Stimulated activated CD8-positive, alpha-beta memory T cell treated with anti-CD3 and anti-CD28 coated beads, Interleukin-15, amount 100 ng/mL, for 1 hour (primary cell): ENCODE measurements at places on chromosomes 7 and 10.

- no peak for DNase-seq
These were observed 75.9 kb downstream of the BUB3 start for GRCh38 chr10:123229927-123230630.

GRCh38 chr7:138506764-138507163, 46.7 kb downstream of the TRIM24 start:
- no peak for DNase-seq

- DNase-seq = no peak
These were observed 97.3 kb downstream of the PPP1R9A start for GRCh38 chr7:95004618-95005247.

- DNase-seq = no peak
These were observed 1018.6 kb upstream of the LRRTM3 start for GRCh38 chr10:65907199-65907712.

- DNase-seq = no peak
These were observed 116.8 kb downstream of the TRRAP start for GRCh38 chr7:98995111-98995510.
